ENCODE measurements at places on chromosomes 16 and 17.

- DNase-seq = no peak
Observed at GRCh38 chr17:17120701-17121100, 78.4 kb downstream of the MPRIP start.

DNA sequence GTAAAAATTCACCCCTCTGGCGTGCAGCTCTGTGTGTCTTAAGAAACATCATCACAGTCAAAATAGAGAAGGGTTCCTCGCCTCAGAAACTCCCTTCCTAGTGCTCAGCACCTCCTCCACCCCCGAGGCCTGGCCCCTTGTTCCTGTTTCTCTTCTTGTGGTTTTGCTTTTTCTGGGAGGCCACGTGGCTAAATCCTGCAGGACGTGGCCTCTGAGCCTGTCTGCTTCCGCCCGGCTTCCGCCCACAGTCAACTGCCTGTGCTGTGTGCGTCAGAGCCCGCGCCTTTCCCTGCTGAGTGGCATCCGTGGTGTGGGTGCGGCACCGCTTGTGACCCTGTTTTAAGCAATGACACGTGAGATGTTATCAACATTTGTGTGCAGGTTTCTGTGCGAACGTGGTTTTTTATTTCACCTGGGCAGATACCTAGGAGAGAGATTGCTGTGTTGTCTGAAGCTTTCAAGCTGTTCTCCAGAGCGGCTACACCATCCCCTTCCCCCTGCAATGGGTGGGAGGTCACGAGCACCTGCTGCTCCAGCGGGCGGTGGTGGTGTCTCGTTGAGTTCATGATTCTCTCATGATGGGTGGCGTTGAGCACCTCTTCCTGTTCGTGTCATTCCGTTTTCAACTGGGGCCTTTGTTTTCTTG is 21.7 kb downstream of the ACSF3 start:
- peak; percentile 13 for DNase-seq

DNA sequence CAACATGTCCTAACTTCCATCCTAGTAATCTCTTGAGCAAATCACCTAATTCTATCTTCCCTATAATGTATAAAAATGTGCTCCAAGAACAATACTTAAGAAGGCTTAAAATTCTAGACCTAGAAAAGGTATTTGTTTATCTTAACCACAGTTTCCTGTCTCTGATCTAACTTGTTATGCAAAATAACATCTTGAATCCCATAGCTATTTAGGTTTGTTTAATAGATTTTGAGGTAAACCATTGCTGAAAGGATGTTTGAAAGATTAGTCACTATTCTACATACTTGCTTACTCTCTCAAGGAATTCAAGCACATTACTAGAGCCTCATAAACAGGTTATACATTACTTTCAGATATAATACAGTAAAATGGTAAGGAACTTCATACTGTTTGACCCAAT is 13.0 kb downstream of the CA10 start:
- no peak for DNase-seq

DNA sequence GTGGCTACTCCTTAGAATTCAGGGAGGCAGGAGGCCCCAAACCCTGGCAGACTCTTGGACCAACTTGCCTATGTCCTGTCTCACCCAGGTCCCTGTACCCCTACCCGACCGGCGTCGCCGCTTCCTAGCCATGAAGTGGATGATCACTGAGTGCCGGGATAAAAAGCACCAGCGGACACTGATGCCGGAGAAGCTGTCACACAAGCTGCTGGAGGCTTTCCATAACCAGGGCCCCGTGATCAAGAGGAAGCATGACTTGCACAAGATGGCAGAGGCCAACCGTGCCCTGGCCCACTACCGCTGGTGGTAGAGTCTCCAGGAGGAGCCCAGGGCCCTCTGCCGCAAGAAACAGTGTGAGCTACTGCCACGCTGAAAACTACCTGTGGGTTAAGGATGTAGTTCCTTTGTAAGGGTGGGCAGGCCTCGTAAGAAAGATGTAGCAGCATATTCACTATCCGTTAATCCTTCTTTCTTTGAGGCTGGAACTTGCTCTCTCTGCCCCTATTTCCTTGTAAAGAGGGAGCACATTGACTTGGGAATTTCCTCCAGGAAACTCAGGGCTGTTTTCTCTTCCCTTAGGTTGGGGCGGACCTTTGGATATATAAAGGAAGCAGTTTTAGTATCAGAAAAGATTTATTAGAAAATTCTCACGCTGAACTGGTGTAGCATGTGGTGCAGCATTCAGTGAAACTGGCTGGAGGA is 4.1 kb downstream of the MRPS7 start:
- no peak for DNase-seq

GRCh38 chr16:12426122-12426521 is 377.6 kb downstream of the CPPED1 start:
- no peak for DNase-seq

- no peak for DNase-seq
Observed at GRCh38 chr17:78174870-78175642, 6.7 kb downstream of the SYNGR2 start.

DNA sequence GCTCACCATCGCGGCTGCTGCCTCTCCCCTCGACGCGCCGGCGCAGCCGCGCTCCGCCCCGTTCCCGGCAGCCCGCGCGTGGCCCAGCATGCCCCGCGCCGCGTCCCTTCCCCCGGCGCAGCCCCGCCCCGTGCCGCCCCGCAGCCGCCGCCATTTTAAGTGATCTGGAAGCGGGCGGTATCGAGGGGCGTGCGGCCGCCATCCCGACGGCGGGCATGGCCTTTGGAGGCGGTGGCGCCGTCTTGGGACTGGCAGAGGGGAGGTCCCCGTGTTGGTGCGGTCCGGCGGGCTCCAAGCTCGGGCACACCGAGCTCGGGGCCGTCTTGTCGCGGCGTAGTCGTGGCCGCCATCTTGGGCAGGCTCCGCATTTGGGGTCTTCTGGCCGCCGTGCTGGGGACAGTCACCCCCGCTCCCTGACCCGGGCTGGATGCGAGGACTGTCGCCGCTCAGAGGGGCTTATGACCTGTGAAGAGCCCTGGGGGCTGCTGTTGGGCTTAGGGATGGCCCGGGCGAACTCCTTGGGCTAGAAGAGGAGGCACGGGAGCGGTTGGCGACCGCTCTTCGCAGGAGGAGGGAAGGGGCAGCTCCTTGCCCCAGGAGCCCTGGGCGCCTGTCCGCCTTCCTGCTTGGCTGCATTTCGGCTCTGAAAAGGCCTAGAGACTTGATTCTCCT is at the start of gene ELOB:
Gene ELOB (minus strand): TSS at position 50 of the 672 bp plus-strand sequence. CDS start 41 bp downstream, at position 9.
- peak; percentile 93 for DNase-seq

DNA sequence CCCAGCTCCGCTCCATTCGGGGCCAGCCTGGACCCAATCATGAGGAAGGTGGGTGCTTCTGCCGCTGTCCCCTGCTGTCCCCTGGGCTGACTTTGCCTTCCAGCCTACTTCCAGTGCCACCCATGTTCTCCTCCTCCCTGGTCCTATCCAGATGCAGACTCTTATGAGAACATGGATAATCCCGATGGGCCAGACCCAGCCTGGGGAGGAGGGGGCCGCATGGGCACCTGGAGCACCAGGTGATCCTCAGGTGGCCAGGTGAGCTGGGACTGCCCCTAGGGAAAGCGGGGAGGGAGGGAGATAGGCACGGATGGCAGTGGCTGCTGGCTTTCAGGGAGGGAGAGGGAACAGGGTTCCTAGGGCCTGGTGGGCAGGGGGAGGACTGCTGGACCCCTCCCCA is 7.0 kb downstream of the CD19 start:
- no peak for DNase-seq

All from glutamatergic neuron (in vitro differentiated cells).